ENCODE measurements at places on chromosomes 6 and 20.

DNA sequence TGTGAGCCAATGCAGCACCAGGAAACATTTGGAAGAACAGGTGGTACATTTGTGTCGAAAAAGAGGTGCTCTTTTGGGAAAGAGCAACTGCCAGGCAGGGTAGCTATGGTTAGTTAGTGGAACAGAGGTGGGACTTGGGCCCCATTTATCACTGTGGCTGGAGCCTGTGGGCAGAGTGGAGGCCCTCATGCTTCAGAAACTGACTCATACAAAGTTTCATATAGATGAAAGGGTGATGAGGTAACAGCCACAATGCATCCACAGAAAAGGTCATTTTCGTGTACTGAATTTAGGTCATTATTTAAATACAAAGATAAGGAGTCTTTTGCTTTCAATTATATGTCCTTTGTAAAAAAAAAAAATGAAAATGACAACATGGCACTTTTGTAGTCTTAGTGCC lies 76.4 kb upstream of the HS3ST5 start:
- H3K36me3 ChIP-seq, result no peaks in the 10 kb centered on the region
- DNase-seq, result no peak
- H3K4me1 ChIP-seq, result no peaks in the 10 kb centered on the region
- no peak overlapping the region for H3K27ac ChIP-seq
- H3K27me3 ChIP-seq, result no peaks in the 10 kb centered on the region
- no peak overlapping the region for H3K4me3 ChIP-seq

GRCh38 chr6:52505726-52506409 lies 71.0 kb downstream of the TRAM2 start:
- H3K4me1 ChIP-seq, result no peaks in the 10 kb centered on the region
- H3K27ac ChIP-seq, result no peak overlapping the region
- H3K27me3 ChIP-seq, result no peaks in the 10 kb centered on the region
- no peak overlapping the region for H3K4me3 ChIP-seq
- DNase-seq, result no peak
- peaks cover 14% of the 10 kb centered on the region for H3K36me3 ChIP-seq

DNA sequence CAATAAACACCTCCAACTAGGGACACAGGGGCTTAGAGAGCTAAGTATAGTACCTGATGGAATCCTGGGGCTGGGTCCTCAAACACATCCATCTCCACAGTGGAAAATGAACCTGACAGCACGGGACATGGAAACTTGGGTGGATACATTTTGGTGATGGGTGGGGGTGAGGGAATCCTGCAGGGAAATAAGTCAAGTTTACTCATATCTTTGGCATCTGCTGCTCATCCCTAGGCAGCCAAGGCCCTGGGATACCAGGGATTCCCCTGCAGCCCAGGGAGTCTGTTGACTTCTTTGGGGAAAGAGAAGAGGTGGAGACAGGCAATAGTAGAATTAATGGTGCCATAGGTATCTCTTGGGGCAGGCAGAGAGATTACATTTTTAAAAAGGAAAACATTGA lies 6.6 kb downstream of the APOBEC2 start:
- no peak overlapping the region for H3K4me3 ChIP-seq
- peaks cover 10% of the 10 kb centered on the region for H3K4me1 ChIP-seq
- no peak for DNase-seq
- H3K27ac ChIP-seq, result no peak overlapping the region
- H3K27me3 ChIP-seq, result no peaks in the 10 kb centered on the region
- peaks cover 17% of the 10 kb centered on the region for H3K36me3 ChIP-seq

GRCh38 chr6:78713564-78713963 lies 153.8 kb upstream of the IRAK1BP1 start:
- no peak overlapping the region for H3K4me3 ChIP-seq
- no peaks in the 10 kb centered on the region for H3K4me1 ChIP-seq
- no peaks in the 10 kb centered on the region for H3K36me3 ChIP-seq

- H3K27ac ChIP-seq, result peak overlapping the region; percentile 88
- no peaks in the 10 kb centered on the region for H3K27me3 ChIP-seq
- H3K36me3 ChIP-seq, result peaks cover 11% of the 10 kb centered on the region
- DNase-seq, result peak; percentile 64
Observed at GRCh38 chr6:11317885-11318771, 85.7 kb upstream of the NEDD9 start.

- H3K27me3 ChIP-seq, result no peaks in the 10 kb centered on the region
- no peak overlapping the region for H3K27ac ChIP-seq
- no peak for DNase-seq
- no peak overlapping the region for H3K4me3 ChIP-seq
- no peaks in the 10 kb centered on the region for H3K36me3 ChIP-seq
Observed at GRCh38 chr6:120558294-120558693, 776.0 kb downstream of the TBC1D32 start.

DNA sequence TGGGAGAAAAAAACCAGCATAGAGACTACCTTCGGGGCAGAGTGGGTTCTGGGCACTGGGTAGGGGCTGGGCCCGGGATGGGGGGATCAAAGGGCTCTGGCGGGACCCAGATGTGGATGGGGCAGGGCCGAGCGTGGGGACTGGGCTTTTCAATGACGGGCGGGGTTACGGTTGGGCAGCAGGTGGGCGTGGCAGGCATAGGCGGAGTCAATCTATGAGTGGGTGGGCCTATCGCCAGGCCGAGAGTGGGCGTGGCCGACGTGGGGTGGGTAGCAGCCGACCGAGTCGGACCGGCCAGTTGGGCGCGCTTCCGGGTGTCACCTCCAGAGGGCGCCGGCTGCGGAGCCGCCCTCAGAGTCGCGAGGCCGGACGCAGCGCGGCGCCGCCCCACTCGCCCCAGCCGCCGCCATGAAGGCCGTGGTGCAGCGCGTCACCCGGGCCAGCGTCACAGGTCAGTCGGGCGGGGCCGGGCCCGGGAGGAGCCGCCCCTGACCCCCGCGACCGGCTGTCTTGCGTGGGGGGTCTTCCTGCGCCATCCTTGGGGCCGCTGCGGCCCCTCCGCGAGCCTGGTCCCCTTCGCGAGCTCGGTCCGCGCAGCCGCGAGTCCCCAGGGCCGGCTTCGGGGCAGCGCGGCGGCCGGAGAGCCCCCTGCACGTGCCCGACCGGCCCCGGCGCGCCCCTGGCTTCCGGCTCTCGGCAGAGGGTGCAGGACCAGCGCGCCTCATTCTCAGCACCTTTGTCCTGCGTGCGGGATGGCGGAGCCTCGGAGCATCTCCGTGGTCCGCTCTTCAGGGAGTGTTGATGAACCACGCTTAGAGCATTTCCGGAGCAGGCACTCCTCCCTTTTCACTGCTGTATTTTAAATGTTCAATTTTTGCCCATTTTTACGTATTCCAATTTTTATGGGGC lies at the start of gene DTD1:
TSS of gene DTD1 (plus strand) at position 390 of the 909 bp plus-strand sequence. CDS start at position 409, 19 bp downstream.
- peak within 1 kb of the TSS; percentile 89 for H3K4me3 ChIP-seq
- H3K27me3 ChIP-seq, result peaks cover 10% of the 10 kb centered on the region
- DNase-seq, result peak; percentile 75
- H3K4me1 ChIP-seq, result peaks cover 15% of the 10 kb centered on the region

GRCh38 chr6:51398064-51398705 lies 579.5 kb downstream of the TFAP2B start:
- no peaks in the 10 kb centered on the region for H3K27me3 ChIP-seq
- H3K36me3 ChIP-seq, result no peaks in the 10 kb centered on the region
- H3K4me3 ChIP-seq, result no peak overlapping the region
- DNase-seq, result no peak
- H3K4me1 ChIP-seq, result no peaks in the 10 kb centered on the region

DNA sequence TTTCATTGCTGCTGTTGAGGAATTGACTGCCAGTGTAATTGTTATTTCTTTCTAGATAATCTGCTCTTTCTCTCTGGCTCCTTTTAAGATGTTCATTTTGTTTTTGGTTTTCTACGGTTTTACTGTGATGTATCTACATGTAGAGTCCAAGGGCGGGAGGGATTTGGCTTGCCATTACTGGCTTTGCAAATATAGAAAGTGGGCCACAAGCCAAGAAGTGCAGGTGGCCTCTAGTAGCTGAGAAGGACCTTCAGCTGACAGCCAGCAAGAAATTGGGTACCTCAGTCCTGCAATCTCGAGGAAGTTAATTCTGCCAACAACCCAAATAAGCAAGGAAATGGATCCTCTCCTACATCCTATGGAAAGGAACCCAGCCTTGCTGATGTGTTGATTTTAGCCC lies 42.8 kb upstream of the GLP1R start:
- DNase-seq, result no peak
- H3K27ac ChIP-seq, result no peak overlapping the region
- no peaks in the 10 kb centered on the region for H3K36me3 ChIP-seq
